Testis (tissue), 5 donors: ENCODE measurements at places on chromosomes 5 and 9. TPM values are rescaled to one million over a fixed set of nuclear protein-coding genes. Genes with fewer than 3 reads are reported as not detected.

The SYK gene
- polyA plus RNA-seq, result 22.0 TPM

The LHX3 gene
- not detected for polyA plus RNA-seq

The TMEM232 gene
- 32.0 TPM for polyA plus RNA-seq

The UNC5A gene
- polyA plus RNA-seq, result 1.8 TPM

The RASGRF2 gene
- 6.2 TPM for polyA plus RNA-seq

The IL12B gene
- 0.15 TPM for polyA plus RNA-seq

The CRHBP gene
- 2.0 TPM for polyA plus RNA-seq

The SLC4A9 gene
- polyA plus RNA-seq, result 1.2 TPM

The EHMT1 gene
- polyA plus RNA-seq, result 116 TPM

The ALDH1A1 gene
- polyA plus RNA-seq, result 307 TPM

The PPP1R26 gene
- 15.6 TPM for polyA plus RNA-seq

The SAP30L gene
- polyA plus RNA-seq, result 70.9 TPM

The PCDHB9 gene
- 4.8 TPM for polyA plus RNA-seq

The PPP3R2 gene
- 241 TPM for polyA plus RNA-seq

The MAMDC2 gene
- 15.1 TPM for polyA plus RNA-seq

The PCDHGA3 gene
- 4.4 TPM for polyA plus RNA-seq

The GRIN1 gene
- polyA plus RNA-seq, result 0.79 TPM

The TRIM14 gene
- 17.3 TPM for polyA plus RNA-seq

The PCDHB12 gene
- polyA plus RNA-seq, result 1.4 TPM

The OR5C1 gene
- polyA plus RNA-seq, result not detected

The SERF1B gene
- polyA plus RNA-seq, result 299 TPM

The GFI1B gene
- 12.6 TPM for polyA plus RNA-seq

The PCDHA5 gene
- 0.21 TPM for polyA plus RNA-seq

The BTNL3 gene
- polyA plus RNA-seq, result not detected

The NR5A1 gene
- 28.7 TPM for polyA plus RNA-seq

The HCN1 gene
- 0.20 TPM for polyA plus RNA-seq

The RNF224 gene
- 0.17 TPM for polyA plus RNA-seq

The SLC9A3 gene
- 2.6 TPM for polyA plus RNA-seq

The SGCD gene
- polyA plus RNA-seq, result 5.0 TPM

The TRIO gene
- polyA plus RNA-seq, result 47.2 TPM

The C9orf43 gene
- 109 TPM for polyA plus RNA-seq

The GLDC gene
- polyA plus RNA-seq, result 12.2 TPM

The EFNA5 gene
- polyA plus RNA-seq, result 2.6 TPM

The EQTN gene
- polyA plus RNA-seq, result 44.9 TPM

The SHOC1 gene
- 14.9 TPM for polyA plus RNA-seq

The FCHO2 gene
- polyA plus RNA-seq, result 8.7 TPM

The PFN3 gene
- polyA plus RNA-seq, result 7.4 TPM

The FYB1 gene
- polyA plus RNA-seq, result 6.0 TPM

The LRRC8A gene
- 30.9 TPM for polyA plus RNA-seq
